Placental pericyte (primary cell): ENCODE measurements at places on chromosomes 11 and 22. TPM values are rescaled to one million over a fixed set of nuclear protein-coding genes. Genes with fewer than 3 reads are reported as not detected.

Gene CRKL
- 48.1 and 60.7 TPM in 2 replicates for total RNA-seq

Gene NXPE1
- total RNA-seq, result not detected in 2 replicates

Gene ANO5
- not detected in 2 replicates for total RNA-seq

Gene RRM1
- total RNA-seq, result 28.4 and 170 TPM in 2 replicates

Gene OR10A2
- total RNA-seq, result not detected in 2 replicates

Gene RAB36
- total RNA-seq, result 4.6 and 7.4 TPM in 2 replicates

Gene CAPN5
- total RNA-seq, result 17.3 and 18.2 TPM in 2 replicates

Gene KCNJ11
- not detected in 2 replicates for total RNA-seq

Gene CARD18
- total RNA-seq, result 10.7 and 11.2 TPM in 2 replicates

Gene OPCML
- total RNA-seq, result 0.14 TPM in 1 of 2 replicates, not detected in the other

Gene ATM
- 89.7 and 152 TPM in 2 replicates for total RNA-seq

Gene NCAM1
- total RNA-seq, result 0.66 and 4.6 TPM in 2 replicates

Gene TIMM10B
- total RNA-seq, result 50.7 and 61.7 TPM in 2 replicates

Gene OR8G5
- not detected in 2 replicates for total RNA-seq

Gene UPK3A
- not detected in 2 replicates for total RNA-seq

Gene CD3E
- total RNA-seq, result not detected in 2 replicates

Gene HSCB
- total RNA-seq, result 17.5 and 29.1 TPM in 2 replicates

Gene FLRT1
- total RNA-seq, result 0.44 TPM in 1 of 2 replicates, not detected in the other

Gene OR2D2
- total RNA-seq, result 0.22 and 1.4 TPM in 2 replicates

Gene ACRV1
- not detected in 2 replicates for total RNA-seq

Gene TSSK2
- not detected in 2 replicates for total RNA-seq

Gene IGF2
- total RNA-seq, result 3.9 and 60.7 TPM in 2 replicates

Gene MAJIN
- total RNA-seq, result not detected in 2 replicates

Gene SLC7A4
- 0.14 and 3.1 TPM in 2 replicates for total RNA-seq

Gene CCND1
- total RNA-seq, result 247 and 2,138 TPM in 2 replicates

Gene OR2AG2
- total RNA-seq, result 1.6 TPM in 1 of 2 replicates, not detected in the other

Gene LRRC74B
- total RNA-seq, result 0.14 TPM in 1 of 2 replicates, not detected in the other

Gene PNPLA5
- total RNA-seq, result not detected in 2 replicates

Gene CYP2D6
- 0.14 and 0.44 TPM in 2 replicates for total RNA-seq

Gene SLC22A9
- not detected in 2 replicates for total RNA-seq

Gene LRRC55
- total RNA-seq, result not detected in 2 replicates

Gene RTN4RL2
- under 0.01 TPM in 1 of 2 replicates, not detected in the other for total RNA-seq

Gene CCDC83
- total RNA-seq, result not detected in 2 replicates

Gene GVQW3
- 1.1 and 3.3 TPM in 2 replicates for total RNA-seq

Gene RIMBP3C
- total RNA-seq, result 0.22 and 0.43 TPM in 2 replicates

Gene P4HA3
- 8.8 and 11.3 TPM in 2 replicates for total RNA-seq

Gene OMP
- 0.72 TPM in 1 of 2 replicates, not detected in the other for total RNA-seq

Gene SLC25A18
- total RNA-seq, result under 0.01 TPM in 1 of 2 replicates, not detected in the other

Gene SAA4
- total RNA-seq, result not detected in 2 replicates

Gene TMPRSS6
- not detected in 2 replicates for total RNA-seq
